ENCODE measurements at places on chromosomes 1 and 21.

DNA sequence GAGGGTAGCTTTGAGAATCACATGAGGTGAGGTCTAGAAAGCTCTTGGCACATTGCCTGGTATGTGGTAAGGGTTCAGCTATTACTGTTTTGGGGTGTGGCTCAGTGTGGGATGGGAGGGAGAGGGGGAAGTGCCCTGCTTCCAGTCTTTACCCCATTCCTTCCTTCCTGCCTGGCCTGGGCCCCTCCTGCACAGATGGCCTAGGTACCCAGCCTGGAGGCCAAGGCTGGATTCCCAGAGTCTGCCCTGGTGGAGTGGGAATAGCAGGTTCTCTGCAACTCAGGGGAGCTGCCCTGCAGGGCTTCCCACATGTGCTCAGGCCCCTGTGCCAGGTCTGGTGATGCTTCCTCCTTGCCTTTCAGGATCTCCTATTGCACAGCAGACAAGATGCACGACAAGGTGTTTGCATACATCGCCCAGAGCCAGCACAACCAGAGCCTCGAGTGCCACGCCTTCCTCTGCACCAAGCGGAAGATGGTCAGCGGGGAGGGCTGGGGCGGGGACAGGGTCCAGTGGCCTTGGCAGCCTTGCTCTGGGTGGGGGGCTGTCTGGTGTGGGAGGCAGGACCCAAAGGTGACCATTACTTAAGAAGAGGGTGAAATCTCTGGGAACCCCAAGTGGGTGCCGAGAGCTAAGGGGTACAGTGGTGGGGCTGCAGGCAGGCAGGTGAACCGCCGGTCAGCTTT, 13.5 kb downstream of the LDLRAP1 start:
- DNase-seq: peak; percentile 55

DNA sequence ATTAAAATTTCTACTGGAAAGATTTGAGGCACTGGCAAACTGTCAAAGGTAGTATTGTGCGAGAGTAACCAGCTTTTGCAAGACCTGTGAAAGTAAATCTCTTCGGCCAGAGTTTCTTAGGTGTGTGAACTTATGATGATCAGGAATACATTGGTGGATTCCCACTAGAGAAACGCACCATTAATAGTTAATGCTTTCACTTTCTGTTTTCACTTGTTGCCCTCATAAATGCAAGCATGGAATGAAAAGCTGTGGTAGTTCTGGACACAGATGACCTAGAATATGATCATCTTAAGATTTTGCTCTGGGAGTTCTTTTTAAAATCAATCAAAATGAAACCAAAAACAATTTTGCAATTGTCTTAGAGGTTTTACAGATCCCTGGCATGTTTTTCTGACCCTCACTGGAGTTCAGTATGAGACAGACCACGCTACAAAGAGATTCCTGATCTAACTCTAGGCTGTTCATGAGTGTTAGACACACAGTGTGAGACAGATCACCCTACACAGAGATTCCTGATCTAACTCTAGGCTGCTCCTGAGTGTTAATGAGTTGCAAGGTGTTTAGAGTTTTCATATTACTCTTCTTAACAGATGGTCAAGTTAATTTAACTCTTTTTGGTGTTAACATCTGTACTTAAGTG, 98.8 kb downstream of the SDCCAG8 start:
- DNase-seq: no peak

DNA sequence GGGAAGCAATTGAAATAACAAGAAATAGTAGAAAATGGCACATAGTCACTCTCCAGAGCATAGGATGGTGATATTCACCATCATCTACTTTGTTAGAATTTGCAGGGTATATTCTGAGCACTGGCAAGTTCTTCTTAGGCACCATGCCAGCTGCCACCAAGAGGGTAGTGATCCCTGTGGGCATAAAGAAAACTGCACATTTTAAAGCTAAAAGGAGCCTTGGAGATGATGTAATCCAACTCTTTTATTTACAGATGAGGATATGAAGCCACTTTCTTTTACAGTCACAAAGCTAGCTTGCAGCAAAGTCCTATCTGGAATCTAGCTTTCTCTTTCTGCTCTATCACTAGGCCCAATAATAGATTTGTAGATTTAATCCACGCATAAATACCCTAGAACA, 69.0 kb downstream of the PTGER3 start:
- no peak for DNase-seq

DNA sequence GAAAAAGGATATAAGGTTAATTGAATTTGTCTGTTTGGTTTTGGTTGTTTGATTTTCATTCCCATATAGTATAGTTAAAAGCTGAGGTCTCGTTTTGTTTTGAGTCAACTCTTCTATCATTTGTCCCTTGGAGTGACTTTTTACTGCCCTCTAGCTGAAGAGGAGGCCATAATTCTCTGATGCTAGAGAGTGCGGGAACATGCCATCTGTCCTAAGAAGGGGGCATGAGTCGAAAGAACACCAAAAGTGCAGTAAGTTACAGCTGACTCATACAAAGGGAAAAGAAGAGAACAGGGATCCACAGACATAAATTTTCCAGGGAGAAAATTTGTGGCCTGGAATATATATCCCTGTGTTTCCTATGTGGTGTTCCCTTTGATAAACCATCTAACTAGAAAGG, 4.1 kb downstream of the KRTAP21-3 start:
- DNase-seq: no peak

GRCh38 chr1:226637147-226637935, 88.8 kb downstream of the STUM start:
- no peak for DNase-seq

DNA sequence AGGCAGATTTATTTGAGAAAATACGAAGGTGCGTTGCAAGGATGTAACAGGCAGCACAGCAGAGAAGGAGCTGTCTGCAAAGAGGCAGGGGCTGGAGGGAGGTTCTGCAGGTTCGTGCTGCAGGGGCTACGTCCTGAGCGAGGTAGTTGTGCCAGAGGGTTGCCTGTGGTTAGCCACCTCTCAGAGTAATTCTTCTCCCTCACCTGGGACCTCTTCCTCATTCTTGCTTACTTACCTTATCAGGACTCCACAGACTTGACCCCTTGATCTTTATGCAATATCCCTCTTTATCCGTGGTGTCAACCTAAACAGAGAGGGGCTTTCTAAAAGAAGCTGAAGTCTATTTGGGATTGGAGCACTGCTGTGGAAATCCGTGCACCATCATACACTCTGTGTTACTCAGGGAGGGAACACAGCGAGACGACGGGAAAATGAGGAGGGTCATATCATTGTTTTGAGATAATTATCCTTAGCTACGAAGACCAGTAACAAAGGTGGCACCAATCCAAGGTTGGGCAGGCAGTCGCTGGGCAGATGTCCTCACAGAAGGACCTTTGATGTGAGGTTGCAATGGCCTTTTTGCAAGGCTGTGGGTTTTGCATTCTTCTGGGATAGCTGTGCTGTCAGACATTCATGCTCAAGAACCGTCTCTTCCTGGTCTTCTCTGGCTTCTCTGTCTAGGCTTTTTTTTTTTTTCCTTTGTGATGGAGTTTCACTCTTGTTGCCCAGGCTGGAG, 82.8 kb downstream of the WDR4 start:
- no peak for DNase-seq

DNA sequence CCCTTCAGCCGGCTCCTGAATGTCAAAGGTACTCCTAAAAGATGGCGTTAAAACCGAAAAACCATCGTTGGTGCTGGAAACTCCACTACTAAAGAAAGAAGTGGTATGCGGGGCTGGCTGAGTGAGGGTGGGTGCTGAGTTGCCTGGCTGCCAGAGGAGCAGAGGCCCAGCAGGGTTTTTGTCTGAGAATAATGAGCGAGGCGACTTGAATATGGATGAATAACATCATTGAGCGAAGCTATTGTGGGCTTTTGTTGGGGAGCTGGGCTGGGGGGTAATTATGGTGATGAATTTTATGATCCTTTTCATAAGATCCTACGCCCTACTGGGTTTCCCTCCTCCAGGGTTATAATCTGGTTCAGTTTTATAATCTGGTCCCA, 2.0 kb downstream of the PDPN start:
- no peak for DNase-seq

DNA sequence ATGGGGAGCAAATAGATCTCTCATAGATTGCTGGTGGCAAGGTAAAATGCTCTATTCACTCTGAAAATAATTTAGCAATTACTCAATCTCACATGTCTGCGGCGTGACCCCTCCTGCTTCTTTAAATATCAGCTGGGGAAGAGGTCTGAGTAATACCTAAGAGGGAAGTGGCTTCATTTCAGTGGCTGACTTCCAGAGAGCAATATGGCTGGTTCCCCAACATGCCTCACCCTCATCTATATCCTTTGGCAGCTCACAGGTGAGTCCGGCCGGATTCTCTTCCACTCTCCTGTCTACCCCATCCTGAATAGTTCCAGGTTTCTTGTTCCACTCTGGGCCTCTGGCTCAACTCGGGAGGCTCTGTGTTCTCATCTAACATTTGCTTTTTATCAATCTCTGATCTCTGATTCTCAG, at the start of gene SLAMF7:
Gene SLAMF7 (plus strand): TSS at position 150 of the 414 bp plus-strand sequence. CDS start 55 bp downstream, at position 205.
- DNase-seq: peak; percentile 11

DNA sequence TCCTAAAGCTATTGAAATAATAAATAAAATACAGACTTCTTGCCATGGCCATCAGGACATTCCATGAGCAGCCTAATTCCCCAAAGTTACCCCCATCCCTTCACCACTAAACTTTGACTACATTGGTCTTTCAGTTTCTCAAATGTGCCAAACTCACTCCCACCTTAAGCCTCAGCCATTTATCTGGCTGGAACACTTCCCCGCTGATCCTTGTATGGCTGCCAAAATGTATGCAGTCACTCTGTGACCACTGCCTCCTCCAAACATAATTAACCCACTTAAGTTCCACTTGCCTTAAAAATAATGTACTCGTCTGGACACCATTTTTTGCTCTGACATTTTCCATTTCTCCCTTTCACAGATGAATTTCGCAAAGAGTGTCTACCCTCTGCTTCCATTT, 407.4 kb downstream of the NTNG1 start:
- DNase-seq: no peak

- no peak for DNase-seq
Observed at GRCh38 chr1:208951908-208952307, 631.6 kb upstream of the CAMK1G start.

- DNase-seq: no peak
Observed at GRCh38 chr1:98172578-98172977, 251.7 kb upstream of the DPYD start.

- DNase-seq: peak; percentile 2
Observed at GRCh38 chr1:36883315-36883949, 150.9 kb downstream of the GRIK3 start.

- DNase-seq: no peak
Observed at GRCh38 chr1:50300297-50300696, 122.9 kb downstream of the DMRTA2 start.

GRCh38 chr21:42653231-42654061, at the start of gene PDE9A:
PDE9A (plus strand) TSS chr21:42653621; CDS start chr21:42653815, 194 bp downstream.
- DNase-seq: peak; percentile 17

DNA sequence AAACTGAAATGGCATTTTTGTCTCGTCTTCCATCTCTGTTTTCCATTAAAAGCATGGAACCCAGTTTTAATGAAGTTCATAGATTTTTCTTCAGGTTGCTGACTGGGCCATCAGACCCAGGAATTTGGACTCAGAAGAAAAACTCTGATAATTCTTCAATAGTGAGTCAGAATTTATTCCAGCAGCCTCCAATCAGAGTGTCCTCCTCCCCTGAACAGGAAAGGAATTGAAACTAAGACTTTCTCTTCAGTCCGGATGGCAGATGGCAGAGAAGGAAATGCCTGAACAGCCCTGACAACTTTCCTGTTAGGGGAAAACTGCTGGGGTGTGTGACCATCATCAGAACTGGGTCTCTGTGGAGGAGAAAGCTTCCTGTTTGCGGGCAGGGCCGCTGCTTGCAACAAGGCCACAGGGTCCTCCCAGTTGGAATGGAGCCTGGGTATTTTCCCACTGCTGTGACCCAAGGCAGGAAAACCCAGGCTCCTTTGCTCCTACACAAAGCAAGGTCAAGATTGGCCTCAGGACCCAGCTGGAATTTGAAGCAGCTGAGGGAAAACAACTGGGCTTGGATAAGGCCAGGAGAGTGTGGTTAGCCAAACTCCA, 20.7 kb downstream of the CD34 start:
- no peak for DNase-seq

DNA sequence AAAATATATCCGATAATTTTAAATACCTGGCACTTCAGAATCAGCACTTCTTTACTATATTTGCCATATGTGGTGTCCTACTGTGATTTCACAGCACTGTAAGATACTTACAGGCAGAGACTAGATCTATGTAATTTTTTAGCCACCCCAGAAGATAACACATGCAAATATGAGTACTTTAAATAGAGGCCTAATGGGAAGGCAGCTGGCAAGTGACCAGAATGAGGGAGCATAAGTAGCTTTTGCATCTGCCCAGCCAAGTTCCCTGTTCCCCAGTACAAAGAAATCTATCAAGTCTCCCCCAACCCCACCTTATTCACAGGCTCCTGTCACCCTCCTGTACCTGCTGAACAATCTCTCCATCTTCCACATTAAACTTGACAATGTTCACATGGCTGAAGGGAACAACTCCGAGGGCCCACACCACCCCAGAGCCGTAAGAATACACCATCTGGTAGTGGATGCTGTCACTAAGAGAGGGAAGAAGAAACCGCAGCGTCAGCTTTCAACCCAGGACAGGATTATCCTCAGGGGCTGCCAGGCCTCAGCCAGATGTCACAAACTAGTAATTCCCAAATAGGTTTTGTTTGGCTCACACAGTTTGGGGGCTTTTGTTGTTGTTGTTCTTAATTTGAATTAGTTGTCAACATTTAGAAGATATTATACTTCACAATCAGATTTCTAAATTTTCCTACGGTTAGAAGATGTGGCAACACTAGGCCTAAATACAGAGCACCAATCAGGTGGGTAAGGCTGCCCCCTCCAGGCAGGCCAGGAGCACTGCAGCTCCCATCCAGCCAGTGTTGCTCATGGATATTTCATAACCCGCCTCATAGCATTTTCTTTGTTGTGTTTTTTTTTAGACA, 10.4 kb downstream of the EMC1 start:
- DNase-seq: peak; percentile 77

GRCh38 chr1:209815931-209816341, 10.0 kb upstream of the IRF6 start:
- no peak for DNase-seq

- DNase-seq: no peak
Observed at GRCh38 chr1:67367370-67368045, 59.8 kb downstream of the IL12RB2 start.

DNA sequence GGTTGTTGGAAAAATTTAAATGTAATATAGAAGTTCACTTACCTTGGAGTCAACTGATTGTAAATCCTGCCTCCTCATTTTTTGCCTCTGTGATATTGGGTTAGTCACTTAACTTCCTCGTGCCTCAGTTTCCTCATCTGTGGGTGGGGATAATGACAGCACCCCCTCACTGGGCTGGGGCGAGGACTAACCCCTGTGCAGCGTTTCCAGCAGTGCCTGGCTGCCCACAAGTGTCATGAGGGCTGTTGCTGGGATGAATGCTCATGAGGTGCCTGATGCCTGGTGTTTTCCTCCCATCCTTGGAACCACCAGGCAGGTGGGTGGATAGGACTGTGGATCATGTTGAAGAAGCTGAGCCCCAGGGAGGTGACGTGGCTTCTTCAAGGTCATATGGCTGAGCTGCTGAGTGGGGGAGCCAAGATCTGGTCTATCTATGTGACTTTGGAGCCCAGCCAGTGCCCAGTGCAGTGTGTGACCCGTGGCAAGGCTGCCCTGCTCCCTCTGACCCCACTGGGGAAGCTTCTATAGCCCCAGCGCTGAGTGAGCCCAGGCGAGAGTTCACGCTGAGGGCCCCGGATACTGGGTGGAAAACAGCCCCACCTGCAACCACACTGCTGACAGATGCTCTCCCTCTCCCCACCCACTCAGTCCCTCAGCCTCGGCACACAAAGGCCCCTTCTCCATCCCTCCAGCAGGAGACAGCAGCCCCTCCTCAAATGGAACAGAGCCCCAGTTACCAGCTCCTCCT, 446.0 kb downstream of the PTPRU start:
- no peak for DNase-seq
